NCI-H69 (cell line): ENCODE measurements at places on chromosomes 11 and 22.

DNA sequence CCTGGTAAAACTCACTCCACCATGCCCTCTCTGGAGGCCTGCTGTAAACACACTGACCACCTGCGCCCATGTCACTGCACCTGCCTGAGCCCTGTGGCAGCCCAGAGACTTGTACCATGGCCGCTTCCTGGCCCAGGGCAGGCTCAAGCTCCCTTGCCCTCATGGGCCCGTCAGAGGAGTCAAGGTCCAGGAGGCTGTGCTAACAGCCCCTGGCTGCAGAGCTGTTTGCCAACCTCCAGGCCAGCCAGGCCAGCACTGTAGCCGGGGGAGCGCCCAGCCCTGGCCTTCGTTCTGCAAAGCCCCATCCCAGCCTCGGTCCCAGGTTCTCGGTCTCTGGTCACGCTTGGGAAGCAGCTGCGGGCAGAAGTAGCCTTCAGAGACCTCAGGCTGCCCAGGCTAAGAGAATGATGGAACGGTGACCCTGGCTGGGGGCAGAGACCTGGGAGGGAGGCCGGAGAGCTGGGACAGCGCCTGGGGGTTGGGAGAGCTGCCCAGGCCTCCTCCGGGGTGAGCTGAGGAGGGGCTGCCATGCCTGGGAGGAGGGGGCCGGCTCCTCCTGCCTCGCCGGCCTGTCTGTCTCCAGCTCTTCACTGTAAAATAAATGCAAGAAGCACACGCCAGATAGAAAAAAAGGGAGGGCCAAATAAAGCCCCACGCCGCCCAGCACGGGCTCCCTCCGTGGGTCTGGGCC, 11.9 kb upstream of the TCF20 start:
- DNase-seq, result no peak

DNA sequence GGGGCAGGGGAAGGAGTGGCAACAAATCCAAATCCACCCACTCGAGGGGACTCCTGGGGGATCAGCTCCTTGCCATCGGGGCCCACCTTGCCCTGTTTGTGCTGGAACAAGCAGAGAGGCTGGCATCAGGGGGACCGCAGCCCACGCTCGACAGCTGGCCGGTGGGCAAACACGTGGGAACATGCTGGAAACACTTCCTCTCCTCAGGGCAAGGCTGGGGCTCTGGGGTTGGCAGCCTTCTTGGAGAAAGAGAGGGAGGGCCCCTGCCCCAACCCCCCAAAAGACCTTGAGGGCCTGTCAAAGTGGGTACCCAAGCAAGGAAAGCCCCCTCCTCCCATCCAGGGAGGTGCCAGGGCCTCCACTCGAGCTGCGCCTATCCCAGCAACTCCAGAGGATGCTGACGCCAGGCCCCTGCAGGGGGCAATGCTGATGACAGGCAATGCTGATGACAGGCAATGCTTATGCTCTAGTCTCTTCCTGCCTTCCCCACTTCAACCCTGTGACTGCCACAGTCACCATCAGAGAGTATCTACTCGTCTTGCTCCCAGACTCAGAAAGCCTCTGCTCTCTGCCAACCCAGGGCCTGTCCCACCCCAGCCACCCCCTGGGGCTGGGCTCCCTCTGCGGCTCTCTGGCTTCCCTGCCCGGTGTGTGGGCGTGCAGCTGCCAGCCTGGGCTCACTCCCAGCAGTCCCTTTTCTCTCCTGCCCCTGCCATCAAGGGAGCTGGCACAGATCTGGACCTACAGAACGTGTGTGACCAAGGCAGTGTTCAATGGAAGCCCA, 6.0 kb downstream of the ESS2 start:
- DNase-seq, result no peak

DNA sequence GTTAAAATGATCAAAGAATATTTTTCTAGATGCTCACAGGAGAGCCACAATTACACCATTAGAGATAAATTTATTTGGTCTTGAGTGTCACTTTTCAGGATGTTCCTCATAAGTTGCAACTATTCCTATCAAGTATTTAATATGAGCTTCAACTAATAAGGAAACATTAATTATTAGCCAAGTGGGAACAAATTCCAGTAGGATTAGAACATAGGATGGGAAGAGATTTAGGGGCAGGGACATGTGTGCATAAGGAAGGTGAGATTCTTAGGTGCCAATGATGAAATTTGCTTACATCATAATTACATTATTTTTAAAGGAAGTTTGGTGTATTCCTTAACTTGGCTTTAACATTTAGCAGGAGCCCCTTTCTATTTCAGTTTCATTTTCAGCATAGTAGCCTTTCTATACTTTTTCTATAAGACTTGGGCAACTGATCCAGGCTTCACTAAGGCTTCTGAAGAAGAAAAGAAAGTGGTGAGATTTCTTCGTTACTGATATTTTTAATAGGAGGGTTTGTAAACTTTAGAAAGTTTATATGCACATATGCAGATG, 38.8 kb downstream of the CSRP3 start:
- DNase-seq, result no peak

DNA sequence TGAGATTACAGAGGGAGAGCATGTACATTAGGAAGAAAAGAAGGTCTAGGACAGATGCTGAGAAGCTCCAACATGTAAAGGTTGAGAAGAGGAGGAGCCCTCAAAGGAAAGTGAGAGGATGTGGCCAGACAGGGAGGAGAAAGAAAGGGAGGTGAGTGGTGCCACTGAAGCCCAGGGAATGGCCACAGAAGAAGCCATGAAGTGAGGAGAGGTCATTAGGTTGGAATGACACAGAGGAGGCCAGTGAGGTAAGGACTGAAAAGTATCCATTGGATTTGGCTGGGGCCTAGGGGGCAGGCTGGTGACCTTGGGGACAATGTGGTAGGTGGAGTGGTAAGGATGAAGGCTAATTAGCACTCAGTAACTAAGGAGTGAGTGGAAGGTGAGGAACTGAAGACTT, 3.0 kb upstream of the DCHS1 start:
- no peak for DNase-seq

DNA sequence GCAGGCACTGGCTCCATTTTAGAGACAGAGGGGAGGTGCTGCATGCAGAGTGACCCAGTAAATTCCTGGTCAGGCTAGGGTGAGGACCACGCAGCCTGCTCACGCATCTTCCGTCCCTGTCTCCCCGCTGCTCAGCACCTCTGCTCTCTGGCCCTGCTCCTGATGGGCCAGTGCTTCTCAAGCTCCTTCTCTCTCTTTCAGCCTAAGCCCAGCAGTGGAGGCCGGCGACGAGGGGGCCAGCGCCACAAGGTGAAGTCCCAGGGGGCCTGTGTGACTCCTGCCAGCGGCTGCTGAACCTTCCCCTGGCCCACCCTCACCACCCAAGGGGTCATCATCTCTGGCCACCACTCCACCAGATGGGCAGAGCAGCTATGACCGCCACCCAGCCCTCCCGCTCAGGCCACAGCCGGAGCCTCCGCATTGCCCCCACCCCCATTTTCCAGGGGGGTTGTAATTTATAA, 24.7 kb downstream of the GTPBP1 start:
- no peak for DNase-seq

GRCh38 chr11:70523384-70524095, 125.2 kb downstream of the CTTN start:
- peak; percentile 67 for DNase-seq

DNA sequence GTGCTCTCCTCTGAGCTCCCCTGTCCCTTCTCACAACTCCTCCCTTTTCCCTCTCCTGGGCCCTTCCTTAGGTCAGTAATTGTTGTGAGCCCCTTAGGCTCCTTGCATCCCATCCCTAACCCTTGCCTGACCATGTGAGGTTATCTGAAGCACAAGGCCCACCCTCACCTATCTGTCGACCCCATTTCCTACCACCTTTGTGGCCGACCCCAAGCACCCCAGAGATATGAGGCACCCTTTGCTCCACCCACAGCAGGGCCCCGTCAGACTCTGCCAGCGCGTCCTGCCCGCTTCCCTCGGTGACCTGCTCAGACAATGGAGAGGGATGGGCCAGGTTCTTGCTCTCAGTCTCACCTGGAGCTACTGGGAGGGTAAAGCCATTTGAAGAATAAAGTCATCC, 1.3 kb downstream of the GNG3 start:
- DNase-seq, result peak; percentile 83

GRCh38 chr11:35486934-35487333, 38.5 kb downstream of the PAMR1 start:
- DNase-seq, result no peak

DNA sequence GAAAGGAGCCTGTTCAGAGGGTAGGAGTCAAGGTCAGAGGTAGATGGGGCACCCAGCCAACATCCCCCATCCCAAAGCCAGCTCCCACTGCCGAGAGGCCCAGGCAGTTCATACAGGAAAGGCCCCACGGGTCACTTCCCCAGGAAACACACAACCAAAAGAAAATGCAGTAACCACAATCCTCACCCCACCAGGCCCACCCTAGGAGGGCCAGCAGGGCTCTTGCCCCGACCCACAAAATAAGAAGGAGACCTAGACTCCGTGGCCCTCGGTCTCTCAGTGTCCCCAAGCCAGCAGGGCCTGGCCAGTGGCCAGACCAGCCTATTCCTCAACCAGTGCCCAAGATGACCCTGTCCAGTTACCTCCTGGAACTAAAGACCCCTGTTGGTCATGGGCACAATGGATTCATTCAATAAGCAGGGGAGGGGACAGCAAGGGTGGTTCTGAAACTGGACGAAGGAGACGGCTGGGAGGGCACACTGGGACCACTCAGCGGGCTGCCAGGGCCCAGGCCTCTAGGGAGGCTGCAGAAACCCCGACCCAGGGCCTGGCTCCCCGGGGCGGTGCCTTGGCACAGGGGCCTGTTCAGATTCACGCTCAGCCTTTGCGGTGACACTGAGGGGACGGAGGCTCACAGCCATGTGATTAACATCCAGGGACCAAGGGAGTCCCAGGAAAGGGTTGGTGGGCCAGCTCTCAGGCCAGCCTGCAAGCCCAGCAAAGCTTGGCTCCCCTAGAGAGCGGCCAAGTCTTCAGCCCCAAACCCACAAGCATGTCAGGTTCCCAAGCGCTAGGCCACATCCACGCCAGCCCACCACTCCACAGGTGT, 5.5 kb downstream of the RAB3IL1 start:
- no peak for DNase-seq

DNA sequence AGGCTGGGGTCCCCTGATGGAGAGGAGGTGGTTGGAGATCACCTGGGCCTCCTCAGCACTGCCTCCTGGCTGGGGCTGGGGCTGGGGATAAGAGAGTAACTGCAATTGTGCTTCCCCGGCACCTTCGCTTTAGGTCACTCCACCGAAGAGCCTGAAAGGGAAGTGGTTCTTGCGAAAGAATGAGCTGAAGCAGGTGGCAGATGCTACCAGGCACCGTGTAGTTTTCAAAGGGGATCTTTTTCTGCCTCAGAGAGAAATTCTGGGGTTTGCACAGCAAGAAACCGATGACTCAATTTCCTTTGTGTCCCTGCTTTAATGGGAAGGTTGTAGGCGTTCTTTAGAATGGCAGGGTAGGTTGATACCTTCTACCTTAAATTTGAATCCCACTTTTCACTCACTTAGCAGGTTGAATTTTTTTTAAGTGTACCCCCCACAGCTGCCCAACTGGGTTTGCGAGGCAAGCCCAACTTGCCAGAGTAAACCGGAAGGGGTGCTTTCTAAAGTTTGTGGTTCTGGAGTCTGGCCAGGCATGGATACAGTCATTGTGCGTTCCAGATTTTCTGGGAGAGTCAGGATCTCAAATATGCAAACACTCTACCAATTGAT, 5.3 kb downstream of the CD44 start:
- peak; percentile 67 for DNase-seq

DNA sequence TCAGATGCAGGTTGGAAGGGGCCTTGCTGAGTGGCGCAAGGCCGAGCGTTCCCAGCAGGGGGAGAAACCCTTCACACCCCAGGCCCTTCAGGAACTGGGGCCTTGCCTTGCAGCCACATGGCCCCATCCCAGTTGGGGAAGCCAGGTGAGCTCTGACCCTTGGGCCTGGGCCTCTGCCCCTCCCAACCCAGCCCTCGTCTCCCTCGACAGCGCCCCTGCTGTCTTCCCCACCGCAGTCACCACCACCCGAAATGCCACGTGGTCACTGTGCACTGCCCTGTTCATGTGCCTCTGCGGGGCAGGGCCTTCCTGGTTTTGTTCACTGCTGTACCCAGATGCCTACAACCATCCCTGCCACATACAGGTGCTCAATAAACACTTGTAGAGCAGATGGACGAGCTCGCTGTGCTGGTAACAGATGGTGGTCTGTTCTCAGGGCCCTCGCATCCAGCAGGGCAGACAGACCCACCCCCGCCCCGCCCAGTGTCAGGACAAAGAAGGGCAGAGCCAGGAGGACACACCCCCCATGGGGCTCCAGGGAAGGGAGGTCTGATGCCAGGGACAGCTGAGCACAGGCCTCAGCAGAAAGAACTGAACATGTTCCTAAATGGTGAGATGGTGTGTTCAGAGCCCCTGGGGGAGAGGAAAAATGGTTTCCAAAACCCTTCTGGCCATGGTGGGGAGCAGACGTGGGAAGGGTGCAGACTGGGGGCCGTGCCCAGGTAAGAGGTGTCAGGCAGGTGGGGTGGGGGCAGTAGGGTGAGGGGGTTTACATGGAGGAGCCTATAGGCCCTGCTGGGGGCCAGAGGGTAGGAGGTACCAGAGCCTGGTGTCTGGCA, 3.7 kb downstream of the POLR2L start:
- DNase-seq, result peak; percentile 88

- peak; percentile 42 for DNase-seq
Observed at GRCh38 chr11:32935462-32936029, 42.9 kb downstream of the QSER1 start.

DNA sequence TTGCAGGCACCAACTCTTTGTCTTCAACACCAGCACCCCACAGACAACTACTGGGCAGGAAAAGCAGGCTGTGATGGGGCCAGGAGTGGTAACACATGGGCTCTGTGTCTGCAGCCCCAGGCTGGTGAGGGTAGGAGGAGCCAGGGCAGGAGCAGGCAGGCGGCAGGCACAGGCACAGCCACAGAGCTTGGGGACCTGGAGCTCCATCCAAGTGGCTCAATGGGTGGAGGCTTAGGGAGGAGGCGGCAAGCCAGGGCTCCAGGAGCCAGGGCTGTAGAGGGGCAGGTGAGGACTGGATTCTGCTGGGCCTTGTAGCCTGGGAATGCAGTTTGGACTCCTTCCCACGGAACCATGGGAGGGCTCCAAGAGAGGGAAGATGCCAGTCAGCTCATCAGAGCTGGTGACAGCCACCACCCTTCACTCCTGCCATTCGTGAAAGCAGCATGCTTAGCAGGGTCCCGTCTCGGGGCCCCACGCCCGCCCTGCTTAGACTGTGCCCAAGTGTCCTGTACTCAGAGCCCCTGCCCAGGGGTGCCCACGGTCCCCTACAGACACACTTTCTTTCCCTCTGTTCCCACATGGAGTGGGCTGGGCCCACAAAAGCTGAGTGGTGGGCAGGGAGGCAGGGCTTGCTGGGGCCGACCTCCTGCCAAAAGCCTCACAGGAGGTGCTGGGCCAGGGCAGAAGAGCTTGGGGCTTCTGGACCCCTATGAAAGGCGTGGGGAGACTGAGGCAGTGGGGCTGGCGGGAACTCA, 12.4 kb downstream of the TTC38 start:
- no peak for DNase-seq

- DNase-seq, result peak; percentile 75
Observed at GRCh38 chr11:130001461-130002351, 929 bp downstream of the PRDM10 start.

DNA sequence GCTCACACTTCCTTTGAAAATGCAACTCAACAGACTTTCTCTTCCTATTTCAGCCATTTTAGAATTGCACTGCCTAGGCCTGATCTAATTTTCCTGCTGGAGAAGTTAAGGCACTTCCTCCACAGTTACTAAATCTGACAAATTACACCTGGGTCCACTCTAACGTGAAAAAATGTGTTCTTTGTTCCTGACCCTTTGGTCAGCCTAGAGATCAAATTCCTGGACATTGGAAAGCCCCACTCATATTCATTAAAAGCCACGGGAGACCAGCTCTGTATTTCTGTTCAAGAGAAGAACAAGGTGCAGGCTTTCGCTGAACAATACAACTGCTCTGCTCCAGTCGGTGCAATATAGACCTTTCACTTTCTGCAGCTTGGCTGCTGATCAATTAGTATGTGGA, 96.6 kb downstream of the MPPED2 start:
- DNase-seq, result peak; percentile 44
